ENCODE measurements at places on chromosomes 7 and 10.

DNA sequence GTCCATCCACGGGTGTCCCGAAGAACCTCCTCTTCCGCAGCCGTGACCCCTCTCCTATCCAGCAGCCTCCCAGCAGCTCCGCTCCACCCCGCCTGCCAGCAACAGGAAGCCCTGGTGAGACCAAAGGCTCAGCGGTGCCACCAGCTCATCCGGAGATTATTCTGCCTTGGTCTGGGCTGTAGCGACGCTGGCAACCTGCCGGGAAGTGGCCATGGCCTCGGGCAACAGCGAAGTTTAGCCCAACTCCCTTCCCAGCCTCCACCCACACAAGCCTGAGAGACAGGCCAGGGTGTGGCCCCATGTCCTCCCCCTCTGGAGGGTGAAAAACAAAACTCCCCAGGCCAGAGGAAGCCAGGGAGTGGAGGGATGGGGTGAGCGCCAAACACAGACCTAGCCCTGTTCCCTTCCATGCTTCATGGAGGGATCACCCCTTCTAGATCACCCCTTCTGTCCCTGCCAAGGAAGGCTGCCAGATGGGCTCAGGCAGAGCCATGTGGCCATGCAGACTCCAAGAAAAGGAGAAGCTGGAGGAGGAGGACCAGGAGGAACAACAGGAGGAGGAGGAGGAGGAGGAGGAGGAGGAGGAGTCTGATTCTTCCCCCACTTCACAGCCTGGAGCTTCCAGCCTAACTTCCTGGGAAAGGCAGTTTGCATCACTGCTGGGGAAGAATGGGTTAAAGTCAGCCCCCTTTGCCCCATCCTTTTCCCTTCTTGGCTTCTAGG lies 918 bp downstream of the CALHM2 start:
- no peak for DNase-seq

- peak; percentile 79 for DNase-seq
These were observed 25.9 kb downstream of the ZNF775 start for GRCh38 chr7:150404805-150405583.

GRCh38 chr10:30596013-30596412 lies 33.5 kb downstream of the LYZL2 start:
- DNase-seq: no peak

DNA sequence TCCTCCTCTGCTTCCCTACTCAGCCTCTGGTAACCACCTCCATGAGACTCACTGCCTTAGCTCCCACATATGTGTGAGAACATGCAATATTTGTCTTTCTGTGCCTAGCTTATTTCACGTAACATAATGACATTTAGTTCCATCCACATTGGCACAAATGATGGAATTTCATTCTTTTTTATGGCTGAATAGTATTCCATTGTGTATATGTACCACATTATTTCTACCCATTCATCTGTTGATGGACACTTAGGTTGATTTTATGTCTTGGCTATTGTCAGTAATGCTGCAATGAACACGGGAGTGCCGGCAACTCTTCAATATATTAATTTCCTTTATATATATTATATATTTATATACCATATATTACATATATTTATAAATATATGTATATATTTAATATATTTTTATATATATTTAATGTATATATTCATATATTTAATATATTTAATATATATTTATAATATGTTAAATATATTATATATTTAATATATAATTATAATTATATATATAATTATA lies 1046.9 kb downstream of the DNAJB9 start:
- DNase-seq: no peak

DNA sequence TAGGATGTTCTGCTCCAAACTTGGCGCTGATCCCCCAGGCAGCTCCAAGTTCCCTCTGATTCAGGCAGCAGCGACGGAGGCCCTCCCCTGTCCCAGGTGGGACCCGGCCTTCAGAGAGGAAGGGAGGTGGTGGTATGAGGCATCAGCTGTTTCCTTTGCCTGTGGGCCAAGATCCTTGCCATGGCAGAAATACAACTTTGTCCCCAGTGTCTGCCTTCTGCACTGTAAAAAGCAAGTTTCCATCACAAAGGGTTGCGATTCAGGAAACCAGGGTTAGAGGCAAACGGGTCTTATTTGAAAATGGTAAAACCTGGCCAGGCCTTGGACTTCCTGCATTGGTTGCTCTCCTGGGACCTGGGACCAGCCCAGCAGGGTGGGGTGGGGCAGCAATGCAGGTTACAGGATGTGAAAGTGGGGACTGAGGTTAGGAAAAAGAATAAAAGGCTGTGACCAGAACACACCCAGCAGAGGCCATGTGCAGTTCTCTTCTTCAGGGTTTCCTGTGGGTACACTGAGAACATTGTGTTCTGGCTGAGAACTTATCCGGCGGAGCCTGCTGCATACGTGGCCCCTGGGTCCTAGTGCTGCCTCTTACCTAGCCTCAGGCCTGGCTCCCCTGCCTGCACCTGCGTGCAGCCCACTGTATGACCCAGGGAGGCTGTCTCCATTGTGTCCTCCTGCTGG lies 25.1 kb upstream of the DDIT4 start:
- no peak for DNase-seq

- no peak for DNase-seq
These were observed 17.3 kb downstream of the DAGLB start for GRCh38 chr7:6430271-6430940.

- no peak for DNase-seq
These were observed 36.4 kb upstream of the FERD3L start for GRCh38 chr7:19181634-19182033.

Data from NCI-H2029 (cell line).